NCI-H1417 (cell line): ENCODE measurements at places on chromosomes 12 and 14.
A peak's percentile ranks its signal among the peaks of the same experiment; 100 is the strongest.

- DNase-seq = no peak
Observed at GRCh38 chr12:119869720-119870119, 7.4 kb downstream of the CIT start.

- DNase-seq = no peak
Observed at GRCh38 chr14:65495196-65495595, 82.7 kb downstream of the FUT8 start.

- DNase-seq = no peak
Observed at GRCh38 chr14:98477935-98478334, 794.1 kb downstream of the BCL11B start.

DNA sequence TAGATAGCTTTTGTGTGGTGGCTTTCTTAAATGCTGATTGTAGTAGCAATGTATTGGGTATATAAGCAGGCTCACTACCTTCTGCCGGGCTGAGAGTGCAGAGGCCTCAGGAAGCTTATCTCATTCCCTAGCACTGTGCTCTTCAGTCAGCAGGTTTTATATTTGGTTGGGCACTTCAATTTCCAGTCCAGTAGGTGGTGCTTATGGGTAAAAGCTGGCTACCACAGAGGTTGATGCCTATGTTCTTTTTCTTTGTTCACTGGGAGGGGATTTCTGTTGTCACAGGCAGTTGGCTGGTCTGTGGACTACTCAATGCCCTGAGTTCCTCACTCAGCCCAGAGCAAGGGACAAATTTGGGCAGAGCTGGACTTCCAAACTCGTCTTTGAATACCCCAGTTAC is 43.0 kb upstream of the GLIPR1 start:
- DNase-seq = no peak

DNA sequence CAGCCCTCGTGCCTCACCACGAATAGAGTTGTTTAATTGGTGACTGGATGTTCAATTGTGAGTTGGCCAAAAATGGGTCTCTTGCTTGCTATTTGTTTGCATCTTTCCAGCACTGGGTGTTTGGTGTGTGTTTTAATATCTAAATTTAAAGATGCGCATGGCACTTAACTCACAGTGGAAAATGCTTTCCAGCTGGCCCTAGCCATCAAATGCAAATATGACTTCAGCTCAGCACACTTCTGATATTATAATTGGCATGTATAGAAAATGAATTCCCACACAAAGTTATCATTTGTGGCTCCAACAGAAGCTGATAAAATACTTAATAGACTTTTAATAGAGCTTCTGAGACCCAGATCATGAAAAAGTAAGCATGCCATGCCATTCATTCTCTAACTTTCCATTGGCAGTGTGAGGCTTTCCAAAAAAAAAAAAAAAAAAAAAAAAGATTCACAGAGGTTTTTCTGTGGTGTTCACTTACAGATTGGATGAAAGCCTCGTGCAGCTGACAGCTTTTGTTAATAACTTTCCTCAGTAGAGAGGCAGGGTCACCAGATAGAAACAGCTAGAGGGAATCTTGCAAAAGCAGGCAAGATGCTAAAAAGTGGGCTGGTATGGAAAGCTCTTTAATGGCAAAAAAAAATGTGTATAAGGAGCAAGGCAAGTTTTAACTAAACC is 425.2 kb downstream of the GALC start:
- DNase-seq = no peak

DNA sequence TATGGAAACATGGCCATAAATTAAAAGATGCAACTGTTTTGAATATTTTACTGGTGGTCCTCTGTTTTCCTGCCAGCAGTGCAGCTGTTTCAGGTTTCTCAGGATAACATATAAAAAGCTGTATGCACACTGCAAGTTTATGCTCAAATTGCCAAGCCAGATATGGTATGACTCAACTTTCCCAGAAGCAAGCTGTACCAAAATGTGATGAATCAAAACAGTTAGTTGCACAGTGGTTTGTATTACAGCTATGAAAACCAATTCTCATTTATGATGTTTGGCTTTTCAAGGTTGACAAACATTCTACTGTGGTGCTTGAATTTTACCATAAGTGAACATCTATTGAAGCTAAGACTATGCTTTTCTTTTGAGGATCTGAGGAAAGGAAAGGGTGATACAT is 15.5 kb downstream of the TRMT5 start:
- DNase-seq = no peak

DNA sequence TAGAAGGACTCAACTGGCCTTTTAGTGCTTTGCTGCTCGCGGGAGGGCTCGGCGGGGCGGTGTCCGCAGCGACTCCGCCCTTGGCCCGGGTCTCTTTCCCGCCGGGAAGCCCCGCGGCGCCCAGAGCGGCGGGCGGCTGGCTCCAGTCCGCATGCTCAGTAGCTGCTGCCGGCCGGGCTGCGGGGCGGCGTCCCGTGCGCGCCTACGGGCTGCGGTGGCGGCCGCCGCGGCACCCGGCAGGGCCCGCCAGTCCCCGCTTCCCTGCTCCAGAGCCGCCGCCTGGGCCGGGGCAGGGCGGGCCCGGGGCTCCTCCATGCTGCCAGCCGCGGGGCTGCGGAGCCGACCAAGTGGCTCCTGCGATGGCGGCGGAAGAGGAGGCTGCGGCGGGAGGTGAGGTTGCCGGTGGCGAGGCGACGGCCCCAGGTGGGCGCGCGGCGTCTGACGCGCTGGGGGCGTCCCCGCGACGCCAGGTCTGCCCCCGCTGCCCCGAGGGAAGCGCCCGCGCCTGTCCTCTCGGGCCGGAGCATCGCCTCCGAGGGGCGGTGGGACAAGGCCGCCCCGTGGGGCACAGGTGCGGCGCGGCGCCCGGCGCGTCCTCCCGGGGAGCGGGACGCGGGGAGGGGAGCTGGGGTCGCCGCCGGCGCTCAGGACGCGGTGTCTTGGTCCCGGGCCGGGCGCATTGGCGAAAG is at the start of gene BMAL2:
Gene BMAL2 (plus strand): TSS at position 123 of the 689 bp plus-strand sequence. CDS start 237 bp downstream, at position 360.
- DNase-seq = peak; percentile 91

- DNase-seq = peak; percentile 22
Observed at GRCh38 chr12:52969828-52970569, 21.1 kb downstream of the KRT18 start.

GRCh38 chr14:60163693-60164092 is 1.5 kb downstream of the DHRS7 start:
- no peak for DNase-seq

GRCh38 chr12:90833228-90833627 is 121.7 kb downstream of the CCER1 start:
- DNase-seq = peak; percentile 51

GRCh38 chr12:62758216-62758615 is 176.7 kb downstream of the PPM1H start:
- DNase-seq = no peak
